Fibroblast of pulmonary artery (primary cell): ENCODE measurements at places on chromosomes 12 and 14.

GRCh38 chr14:24734917-24735500 is 101.0 kb upstream of the GZMB start:
- DNase-seq = peak; percentile 82

GRCh38 chr12:76708296-76708695 is 55.6 kb upstream of the ZDHHC17 start:
- no peak for DNase-seq

DNA sequence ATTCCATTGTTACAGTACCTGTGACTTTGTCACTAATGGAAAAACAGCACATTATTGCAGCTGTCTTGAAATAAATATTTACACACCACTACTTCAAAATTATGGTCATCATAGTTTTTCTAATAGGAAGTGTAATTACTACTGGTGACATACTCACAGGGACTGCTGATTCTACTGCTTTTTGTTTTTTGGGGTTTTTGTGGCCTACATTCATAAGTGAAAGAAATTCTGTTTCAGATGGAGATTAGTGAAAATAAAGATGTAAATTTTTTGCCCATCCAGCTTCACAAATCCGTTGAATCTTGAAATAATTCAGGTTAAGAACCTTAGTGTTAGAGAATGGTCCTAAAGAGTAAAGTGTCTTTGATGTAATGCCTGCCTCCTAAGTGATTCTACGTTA is 17.5 kb downstream of the KNTC1 start:
- no peak for DNase-seq

DNA sequence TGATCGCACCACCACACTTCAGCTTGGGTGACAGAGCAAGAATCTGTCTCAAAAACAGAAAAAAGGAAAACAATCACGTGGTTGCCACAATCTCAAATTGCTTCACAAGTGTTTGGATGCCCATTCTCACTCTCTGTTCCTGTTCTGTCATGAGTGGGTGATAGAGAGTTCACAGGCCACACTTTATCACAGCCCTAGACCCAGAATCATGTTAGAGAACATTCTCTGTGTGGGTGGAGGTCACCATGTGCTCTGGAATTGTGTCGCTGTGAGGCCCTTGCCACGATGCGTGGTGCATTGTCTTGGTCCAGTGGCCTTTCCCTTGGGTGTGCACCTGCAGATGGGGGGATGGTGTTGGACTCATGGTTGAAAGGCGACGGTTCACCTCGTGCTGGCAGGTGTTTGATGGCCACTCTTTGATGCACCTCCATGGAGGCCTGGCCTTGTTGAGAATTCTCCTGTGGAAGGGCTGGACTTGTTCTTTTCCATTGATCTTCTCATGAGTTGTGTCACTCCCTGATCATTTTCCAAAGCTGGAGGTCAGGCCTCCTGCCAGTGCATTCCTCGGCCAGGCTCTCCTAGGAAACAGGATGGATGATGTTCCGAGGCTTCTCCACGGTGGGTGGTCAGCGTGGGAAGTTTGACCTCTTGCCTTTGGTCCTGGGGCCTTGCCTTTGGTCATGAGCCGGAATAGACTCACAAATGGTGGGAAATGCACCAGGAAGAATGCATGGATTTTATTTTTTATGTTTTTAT is 91.9 kb downstream of the SLC24A4 start:
- DNase-seq = no peak

- DNase-seq = peak; percentile 86
These were observed 71.3 kb downstream of the ANKRD9 start for GRCh38 chr14:102437997-102438915.

DNA sequence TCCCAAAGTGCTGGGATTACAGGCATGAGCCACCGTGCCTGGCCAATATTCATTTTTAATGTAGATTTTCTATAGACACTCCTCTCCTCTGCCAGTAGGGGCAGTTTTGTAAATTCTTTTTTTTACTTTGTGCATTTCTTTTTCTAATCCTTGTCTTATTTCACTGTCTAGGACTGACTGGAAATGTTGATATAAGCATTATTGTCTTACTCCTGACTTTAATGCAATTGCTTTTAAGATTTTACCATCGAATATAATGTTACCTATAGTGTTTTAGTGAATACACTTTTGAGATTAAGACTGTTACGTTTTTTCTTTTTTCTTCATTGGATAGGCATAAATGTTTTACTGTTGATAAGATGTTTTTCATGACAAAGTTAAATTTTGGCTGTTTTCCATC is 35.4 kb upstream of the EMP1 start:
- DNase-seq = no peak

DNA sequence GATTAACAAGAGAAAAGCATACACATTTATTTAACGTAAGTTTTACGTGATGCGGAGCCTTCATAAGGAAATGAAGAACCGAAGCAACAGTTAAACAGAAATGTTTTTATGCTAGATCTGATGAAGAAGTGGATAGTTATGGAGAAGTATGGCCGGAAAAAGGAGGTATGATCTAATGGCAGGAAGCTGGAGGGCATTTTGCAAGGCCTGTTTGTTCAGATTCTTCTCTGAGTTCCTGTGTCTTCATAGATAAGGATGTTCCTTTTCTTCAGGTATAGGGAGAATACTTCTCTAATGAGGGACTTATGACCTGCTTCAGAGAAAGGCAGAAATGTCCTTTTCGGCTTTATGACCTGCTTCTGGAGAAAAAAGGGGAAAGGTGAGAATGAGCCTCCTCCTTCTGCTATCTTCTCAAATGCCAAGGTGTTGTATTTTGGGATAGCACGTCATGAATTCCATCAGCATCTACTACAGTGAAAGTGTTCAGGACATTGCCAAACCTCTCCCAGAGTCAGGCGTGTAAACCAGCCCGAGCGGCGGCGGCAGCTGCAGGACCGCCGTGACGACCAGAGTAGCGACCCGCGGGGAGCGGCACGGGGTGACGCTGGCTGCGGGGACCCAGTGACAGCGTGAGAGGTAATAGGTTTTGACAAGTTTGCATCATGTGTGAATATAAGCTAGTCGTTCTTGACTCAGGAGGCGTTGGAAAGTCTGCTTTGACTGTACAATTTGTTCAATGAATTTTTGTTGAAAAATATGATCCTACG is 33.7 kb upstream of the SGPP1 start:
- DNase-seq = no peak

DNA sequence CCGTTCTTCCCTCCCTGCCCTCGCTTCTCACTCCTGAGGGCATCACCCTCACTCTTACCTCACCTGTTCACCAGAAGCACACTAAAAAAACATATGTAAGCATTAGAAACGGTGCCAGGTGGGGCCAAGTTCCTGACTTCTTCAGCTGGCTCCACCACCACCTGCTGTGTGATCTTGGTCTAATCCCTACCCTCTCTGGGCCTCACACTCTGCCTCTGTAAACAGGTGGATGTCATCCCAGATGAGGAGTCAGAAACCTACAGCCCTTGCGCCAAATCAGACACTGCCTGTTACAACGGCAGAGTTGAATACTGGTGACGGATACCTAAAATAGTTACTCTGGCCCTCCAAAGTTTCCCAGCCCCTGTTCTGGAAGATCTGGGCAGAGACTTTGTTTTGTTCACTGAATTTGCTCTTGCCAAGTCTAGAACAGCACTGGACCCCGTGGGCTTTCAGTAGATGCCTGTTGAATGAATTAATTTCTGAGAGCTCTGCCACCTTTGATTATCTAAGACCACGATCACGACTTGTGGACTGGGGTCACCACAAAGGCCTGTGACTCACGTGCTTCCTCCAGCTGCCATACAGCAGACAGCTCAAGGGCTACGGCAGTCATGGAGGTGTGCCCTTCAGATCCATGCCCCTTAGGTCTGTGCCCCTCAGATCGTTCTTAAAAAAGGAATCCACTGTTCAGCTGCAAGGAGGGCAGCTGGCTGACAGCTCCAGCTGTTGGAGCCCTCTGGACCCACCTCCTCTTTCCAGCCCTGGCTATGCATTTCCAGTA is 71.9 kb downstream of the GSC start:
- DNase-seq = no peak

GRCh38 chr12:58917699-58918468 is 2.4 kb downstream of the LRIG3 start:
- no peak for DNase-seq

DNA sequence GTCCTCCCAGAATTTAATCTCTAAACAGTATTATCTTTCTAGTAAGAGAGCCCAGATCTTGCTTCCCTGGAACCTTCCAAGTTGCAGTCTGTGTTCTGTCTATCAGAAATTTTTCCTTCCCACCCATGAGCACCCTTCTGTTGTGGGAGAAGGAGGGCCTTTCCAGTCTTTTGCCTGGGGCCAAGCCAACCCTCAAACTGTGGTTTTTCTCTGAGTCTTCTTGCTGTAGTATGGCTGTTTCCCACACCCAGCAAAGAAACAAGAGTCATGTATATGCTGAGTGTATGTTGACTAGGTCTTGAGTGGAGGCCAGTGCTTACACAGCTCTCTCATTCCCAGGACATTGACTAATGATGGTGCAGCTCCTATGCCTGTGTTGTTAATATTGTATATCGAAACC is 104.5 kb downstream of the TGFB3 start:
- DNase-seq = peak; percentile 91

- no peak for DNase-seq
These were observed 764 bp upstream of the SPTB start for GRCh38 chr14:64880221-64881121.

GRCh38 chr14:86166541-86166940 is 636.6 kb downstream of the FLRT2 start:
- DNase-seq = no peak

GRCh38 chr14:72104011-72104613 is 171.9 kb downstream of the RGS6 start:
- DNase-seq = no peak

DNA sequence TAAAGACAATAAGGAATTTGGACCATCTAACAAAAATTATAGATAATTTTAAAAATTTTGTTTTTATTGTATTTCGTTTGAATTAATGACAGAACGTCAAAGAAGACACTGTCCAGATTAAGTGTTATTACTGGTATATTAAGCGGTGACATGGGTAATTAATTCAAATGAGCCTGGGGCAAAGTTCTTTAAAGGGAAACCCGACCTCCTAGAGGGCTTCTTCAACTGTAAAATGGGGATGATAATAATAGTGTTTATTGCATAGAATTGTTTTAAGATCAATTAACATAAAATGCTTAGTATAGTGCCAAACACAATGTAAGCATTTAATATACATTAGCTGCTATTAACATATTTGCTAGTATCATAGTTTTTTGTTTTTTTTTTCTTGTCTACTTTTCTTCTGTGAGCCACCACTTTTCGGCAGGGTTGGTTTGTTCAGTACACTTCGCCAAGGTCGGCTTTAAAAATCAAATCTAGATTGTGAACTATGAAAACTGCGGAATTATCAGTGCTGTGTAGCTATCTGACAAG is 514 bp upstream of the LARP4 start:
- DNase-seq = no peak

- DNase-seq = peak; percentile 32
These were observed 84.3 kb downstream of the ETNK1 start for GRCh38 chr12:22709292-22709691.

- DNase-seq = no peak
These were observed 13.1 kb upstream of the RIN3 start for GRCh38 chr14:92500491-92500941.

DNA sequence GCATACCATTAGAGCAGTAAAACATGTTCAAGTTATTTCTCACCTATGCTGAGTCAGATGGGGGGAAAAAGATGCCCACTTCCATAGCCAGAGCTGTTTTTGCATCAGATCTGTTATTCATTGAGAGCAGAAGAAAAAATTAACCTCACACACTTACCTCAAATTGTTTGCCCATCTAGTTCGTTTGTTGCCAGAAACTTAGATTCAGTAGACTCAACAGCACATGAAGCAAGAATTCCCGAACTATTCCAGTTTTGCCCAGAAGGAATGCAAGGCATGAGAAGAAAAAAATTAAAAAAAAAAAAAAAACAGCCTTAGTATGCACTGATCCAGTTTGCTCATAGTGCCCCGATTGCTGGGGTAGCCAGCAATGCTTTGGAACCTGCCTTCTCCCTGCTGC is 12.4 kb upstream of the DPF3 start:
- peak; percentile 62 for DNase-seq

DNA sequence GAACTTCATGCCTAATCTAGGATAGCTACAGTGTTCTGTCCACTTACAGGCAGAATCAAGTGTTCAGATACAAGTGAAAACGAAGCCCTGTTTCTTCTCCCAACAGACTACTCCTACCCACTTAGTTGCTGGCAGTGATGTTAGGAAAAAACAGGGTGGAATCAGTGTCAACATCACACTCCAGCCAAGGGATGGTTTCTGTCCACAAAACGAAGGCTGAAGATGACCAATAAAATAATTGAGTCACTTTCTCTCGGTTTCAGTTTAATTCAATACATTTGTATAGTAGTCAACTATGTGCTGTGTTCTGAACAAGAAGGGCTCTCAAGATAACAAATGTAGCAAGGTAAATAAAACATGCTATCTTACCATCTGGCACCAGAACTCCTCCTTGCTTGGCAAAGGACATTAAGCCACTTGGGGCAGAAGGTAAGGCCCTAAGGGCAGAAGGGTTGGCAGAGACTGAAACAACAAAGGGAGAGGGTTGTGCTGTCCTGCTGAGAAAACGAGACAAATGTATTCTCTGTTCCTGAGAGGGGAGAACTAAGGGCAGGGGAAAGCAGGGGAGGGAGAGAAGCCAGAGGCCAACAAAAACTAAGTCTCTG is 393.6 kb downstream of the DPF3 start:
- DNase-seq = no peak

DNA sequence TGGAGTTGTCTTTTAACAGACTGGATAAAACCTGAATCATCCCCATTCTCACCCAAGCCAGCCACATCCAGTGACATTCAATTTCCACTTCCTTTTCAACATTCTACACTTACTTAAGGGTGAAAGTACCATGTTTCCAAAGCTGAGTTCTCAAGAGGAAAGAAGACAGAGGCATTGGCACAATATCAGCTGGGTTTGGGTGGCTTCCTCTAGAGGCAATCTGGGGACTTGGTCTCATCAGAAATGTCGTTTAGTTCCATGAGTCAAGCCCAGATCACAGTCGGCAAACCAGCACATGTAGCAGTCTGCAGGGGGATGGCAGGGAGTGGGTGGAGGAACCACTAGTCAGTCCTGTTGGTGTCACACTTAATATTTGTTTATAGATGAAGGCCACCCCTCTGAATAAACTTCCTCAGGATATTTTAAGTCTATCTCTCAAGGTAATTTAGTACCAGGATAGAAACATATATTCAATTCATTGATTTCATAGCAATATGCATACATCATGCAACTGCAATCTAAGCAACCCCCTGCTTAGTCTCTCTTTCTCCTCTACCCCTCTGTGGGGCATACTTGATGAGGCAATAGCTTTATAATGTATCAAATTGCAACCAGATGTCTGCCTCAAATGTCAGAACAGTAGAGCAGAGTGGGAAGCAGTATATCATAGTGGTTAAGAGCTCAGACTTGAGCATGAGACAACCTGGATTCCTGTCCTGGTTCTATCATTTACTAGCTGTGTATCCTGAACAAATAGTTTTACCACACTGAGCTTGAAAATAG is 3.0 kb downstream of the SRRM4 start:
- no peak for DNase-seq

- no peak for DNase-seq
These were observed 377.9 kb upstream of the KITLG start for GRCh38 chr12:88958153-88958552.
